ENCODE measurements at places on chromosomes 3 and 15.

GRCh38 chr3:42749025-42749752, 23.9 kb downstream of the CCDC13 start:
- DNase-seq, result no peak

DNA sequence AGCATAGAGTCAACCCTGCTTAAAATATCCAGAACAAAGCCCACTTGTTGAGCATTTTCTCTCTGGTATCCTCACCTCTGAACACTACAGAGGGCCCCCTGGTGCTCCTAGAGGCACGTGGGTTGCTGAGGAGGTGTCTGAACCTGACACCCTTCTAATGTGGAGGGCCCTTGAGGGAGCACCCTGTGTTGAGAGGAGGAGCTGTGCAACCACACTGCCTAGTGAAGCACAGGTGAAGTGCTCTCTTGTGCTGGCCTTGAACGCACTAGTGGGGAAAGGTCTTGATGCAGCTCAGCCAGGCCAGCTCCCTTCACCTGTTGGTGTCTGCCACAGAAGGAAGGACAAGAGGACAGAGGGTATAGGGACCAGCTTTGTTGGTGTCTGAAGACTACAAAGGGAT, 51.9 kb downstream of the CCK start:
- no peak for DNase-seq

- DNase-seq, result no peak
Measured at GRCh38 chr3:32873531-32874130, 55.8 kb downstream of the TRIM71 start.

- DNase-seq, result no peak
Measured at GRCh38 chr3:183400352-183400751, 28.1 kb downstream of the MCF2L2 start.

DNA sequence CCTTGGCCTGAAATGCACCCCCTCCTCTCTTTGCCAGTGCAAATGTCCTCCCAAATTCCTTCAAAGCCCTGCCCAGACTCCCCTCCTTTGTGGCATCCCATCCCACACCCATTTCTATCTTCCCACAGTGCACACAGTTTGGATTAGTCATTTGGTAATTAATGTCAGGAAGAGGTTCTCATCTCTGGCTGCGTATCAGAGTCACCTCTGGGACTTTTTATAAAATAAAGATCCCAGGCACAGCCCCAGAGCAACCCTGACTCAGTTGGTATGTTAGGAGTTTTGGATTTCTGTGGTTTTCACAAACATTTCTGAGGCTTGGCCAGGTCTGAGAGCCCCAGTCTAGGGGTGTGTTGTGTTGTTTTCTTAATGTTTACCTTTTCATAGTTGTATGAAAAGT, 41.6 kb downstream of the C3orf20 start:
- no peak for DNase-seq

DNA sequence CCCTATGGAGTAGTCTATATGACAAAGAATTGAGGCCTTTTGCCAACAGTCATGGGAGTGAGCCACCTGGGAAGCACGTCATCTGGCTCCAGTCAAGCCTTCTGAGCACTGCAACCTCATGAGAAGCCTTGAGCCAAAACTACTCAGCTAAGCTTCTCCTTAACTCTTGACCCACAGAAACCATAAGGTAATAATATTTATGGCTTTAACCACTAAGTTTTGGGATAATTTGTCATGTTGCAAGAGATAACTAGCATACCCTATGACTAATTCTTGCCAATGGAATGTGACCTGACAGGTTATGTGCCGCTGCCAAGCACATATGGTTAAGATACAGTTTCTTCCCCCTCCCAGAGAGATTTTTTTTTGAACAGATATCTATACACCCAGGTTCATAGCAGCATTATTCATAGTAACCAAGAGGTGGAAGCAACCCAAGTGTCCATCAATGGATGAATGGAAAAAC, 11.8 kb upstream of the SLC6A11 start:
- no peak for DNase-seq

DNA sequence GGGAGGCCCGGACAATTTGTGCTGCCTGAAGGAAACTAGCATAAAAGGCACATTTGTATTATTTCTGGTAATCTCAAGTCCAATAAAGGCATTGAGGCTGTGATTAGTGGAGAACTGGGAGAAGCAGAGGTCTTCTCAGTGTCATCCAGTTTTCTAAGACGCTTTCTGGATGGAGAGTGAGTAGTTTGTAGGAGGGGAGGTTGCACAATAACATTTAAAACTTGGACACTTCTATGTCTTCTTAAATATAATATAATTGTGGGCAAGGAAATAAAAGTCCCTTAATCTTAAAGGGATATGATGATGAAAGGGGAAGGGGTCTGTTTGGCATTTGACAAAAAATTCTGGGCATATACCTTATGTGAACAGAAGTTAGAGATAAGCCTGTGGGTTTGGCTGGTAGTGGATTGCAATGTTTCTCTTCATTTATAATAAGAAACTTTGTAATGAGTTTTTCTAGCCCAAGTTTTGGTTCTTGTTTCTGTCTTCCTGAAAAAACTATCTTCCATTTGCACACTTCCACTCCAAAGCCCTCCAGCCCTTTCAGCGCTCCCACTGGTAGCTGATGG, 291.6 kb upstream of the TGFBR2 start:
- DNase-seq, result no peak

Data from cerebellar nuclear complex (tissue), 1 donor.